Naive thymus-derived CD4-positive, alpha-beta T cell (primary cell): ENCODE measurements at places on chromosomes 1 and 21. TPM values are rescaled to one million over a fixed set of nuclear protein-coding genes. Genes with fewer than 3 reads are reported as not detected.

GRCh38 chr1:246052603-246053002, 454.5 kb downstream of the SMYD3 start:
- no peak overlapping the region for H3K4me3 ChIP-seq
- H3K36me3 ChIP-seq: peaks cover 5% of the 10 kb centered on the region
- H3K27ac ChIP-seq: no peak overlapping the region
- no peaks in the 10 kb centered on the region for H3K27me3 ChIP-seq
- H3K4me1 ChIP-seq: no peaks in the 10 kb centered on the region
- no peak for DNase-seq

- no peaks in the 10 kb centered on the region for H3K4me1 ChIP-seq
- H3K4me3 ChIP-seq: no peak overlapping the region
- H3K27ac ChIP-seq: no peak overlapping the region
- no peaks in the 10 kb centered on the region for H3K27me3 ChIP-seq
- no peak for DNase-seq
- H3K36me3 ChIP-seq: peaks cover 39% of the 10 kb centered on the region
Measured at GRCh38 chr1:153936011-153936802, 10.3 kb downstream of the DENND4B start.

Gene TMPRSS15
- not detected for total RNA-seq

Gene CCT8
- 126 TPM for total RNA-seq

Gene ODR4
- total RNA-seq: 19.6 TPM

DNA sequence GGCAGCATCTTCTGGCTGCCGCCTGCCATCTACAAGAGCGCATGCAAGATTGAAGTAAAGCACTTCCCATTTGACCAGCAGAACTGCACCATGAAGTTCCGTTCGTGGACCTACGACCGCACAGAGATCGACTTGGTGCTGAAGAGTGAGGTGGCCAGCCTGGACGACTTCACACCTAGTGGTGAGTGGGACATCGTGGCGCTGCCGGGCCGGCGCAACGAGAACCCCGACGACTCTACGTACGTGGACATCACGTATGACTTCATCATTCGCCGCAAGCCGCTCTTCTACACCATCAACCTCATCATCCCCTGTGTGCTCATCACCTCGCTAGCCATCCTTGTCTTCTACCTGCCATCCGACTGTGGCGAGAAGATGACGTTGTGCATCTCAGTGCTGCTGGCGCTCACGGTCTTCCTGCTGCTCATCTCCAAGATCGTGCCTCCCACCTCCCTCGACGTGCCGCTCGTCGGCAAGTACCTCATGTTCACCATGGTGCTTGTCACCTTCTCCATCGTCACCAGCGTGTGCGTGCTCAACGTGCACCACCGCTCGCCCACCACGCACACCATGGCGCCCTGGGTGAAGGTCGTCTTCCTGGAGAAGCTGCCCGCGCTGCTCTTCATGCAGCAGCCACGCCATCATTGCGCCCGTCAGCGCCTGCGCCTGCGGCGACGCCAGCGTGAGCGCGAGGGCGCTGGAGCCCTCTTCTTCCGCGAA, 3.8 kb downstream of the CHRNB2 start:
- peaks cover 3% of the 10 kb centered on the region for H3K4me1 ChIP-seq
- H3K36me3 ChIP-seq: no peaks in the 10 kb centered on the region
- H3K27ac ChIP-seq: no peak overlapping the region
- H3K4me3 ChIP-seq: no peak overlapping the region
- DNase-seq: no peak

- DNase-seq: no peak
- H3K4me1 ChIP-seq: no peaks in the 10 kb centered on the region
- no peaks in the 10 kb centered on the region for H3K36me3 ChIP-seq
- H3K27me3 ChIP-seq: no peaks in the 10 kb centered on the region
Measured at GRCh38 chr1:43319288-43319687, 18.3 kb upstream of the MPL start.

- H3K27me3 ChIP-seq: no peaks in the 10 kb centered on the region
- no peak overlapping the region for H3K27ac ChIP-seq
- DNase-seq: no peak
- H3K36me3 ChIP-seq: no peaks in the 10 kb centered on the region
Measured at GRCh38 chr1:166902279-166902678, 26.2 kb upstream of the TADA1 start.

- H3K27ac ChIP-seq: no peak overlapping the region
- peaks cover 3% of the 10 kb centered on the region for H3K27me3 ChIP-seq
- peaks cover 3% of the 10 kb centered on the region for H3K4me1 ChIP-seq
- H3K4me3 ChIP-seq: no peak overlapping the region
- peaks cover 33% of the 10 kb centered on the region for H3K36me3 ChIP-seq
Measured at GRCh38 chr1:942864-943533, 16.1 kb downstream of the NOC2L start.

GRCh38 chr1:17755120-17755519, at the start of gene ACTL8:
ACTL8 (plus strand) TSS chr1:17755333; CDS start chr1:17823009, 67,676 bp downstream.
- H3K27me3 ChIP-seq: no peaks in the 10 kb centered on the region
- no peak within 1 kb of the TSS for H3K27ac ChIP-seq
- H3K4me3 ChIP-seq: no peak within 1 kb of the TSS
- no peak for DNase-seq
- no peaks in the 10 kb centered on the region for H3K4me1 ChIP-seq

GRCh38 chr21:35239811-35240219, 190.7 kb upstream of the RUNX1 start:
- H3K27ac ChIP-seq: no peak overlapping the region
- H3K27me3 ChIP-seq: no peaks in the 10 kb centered on the region
- H3K36me3 ChIP-seq: no peaks in the 10 kb centered on the region

GRCh38 chr1:29513357-29513756, 277.0 kb downstream of the PTPRU start:
- no peaks in the 10 kb centered on the region for H3K36me3 ChIP-seq
- DNase-seq: no peak
- no peak overlapping the region for H3K4me3 ChIP-seq
- H3K4me1 ChIP-seq: no peaks in the 10 kb centered on the region

Gene IGFN1
- not detected in 2 replicates for total RNA-seq
